T-helper 17 cell (primary cell): ENCODE measurements at places on chromosomes 6 and 20.

DNA sequence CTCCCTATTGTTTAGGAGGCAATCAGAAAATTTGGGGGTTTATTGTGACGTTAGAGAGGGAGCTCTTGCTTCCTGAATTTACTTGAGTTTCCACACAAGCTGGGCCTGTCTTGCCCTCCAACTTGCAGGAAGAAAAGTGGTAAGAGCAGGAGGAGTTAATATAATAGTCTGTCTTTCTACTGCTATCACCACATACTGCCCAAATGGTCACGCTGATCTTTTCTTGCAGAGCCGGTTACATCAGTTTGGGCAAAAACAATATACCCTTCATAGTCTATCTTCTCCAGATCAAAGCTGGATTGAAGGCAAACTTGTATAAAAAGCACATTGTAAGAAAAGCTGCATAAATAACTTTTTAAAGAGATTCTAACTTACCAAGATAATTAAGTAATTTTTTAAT is 46.3 kb upstream of the ECHDC1 start:
- no peak overlapping the region for H3K27ac ChIP-seq
- no peak overlapping the region for H3K4me3 ChIP-seq
- no peaks in the 10 kb centered on the region for H3K4me1 ChIP-seq
- no peak for DNase-seq
- H3K27me3 ChIP-seq, result peaks cover 6% of the 10 kb centered on the region

- no peak overlapping the region for H3K27ac ChIP-seq
- DNase-seq, result no peak
- H3K36me3 ChIP-seq, result no peaks in the 10 kb centered on the region
- H3K4me3 ChIP-seq, result no peak overlapping the region
- H3K27me3 ChIP-seq, result peaks cover 4% of the 10 kb centered on the region
These were observed 99.6 kb upstream of the DST start for GRCh38 chr6:56742122-56742791.

DNA sequence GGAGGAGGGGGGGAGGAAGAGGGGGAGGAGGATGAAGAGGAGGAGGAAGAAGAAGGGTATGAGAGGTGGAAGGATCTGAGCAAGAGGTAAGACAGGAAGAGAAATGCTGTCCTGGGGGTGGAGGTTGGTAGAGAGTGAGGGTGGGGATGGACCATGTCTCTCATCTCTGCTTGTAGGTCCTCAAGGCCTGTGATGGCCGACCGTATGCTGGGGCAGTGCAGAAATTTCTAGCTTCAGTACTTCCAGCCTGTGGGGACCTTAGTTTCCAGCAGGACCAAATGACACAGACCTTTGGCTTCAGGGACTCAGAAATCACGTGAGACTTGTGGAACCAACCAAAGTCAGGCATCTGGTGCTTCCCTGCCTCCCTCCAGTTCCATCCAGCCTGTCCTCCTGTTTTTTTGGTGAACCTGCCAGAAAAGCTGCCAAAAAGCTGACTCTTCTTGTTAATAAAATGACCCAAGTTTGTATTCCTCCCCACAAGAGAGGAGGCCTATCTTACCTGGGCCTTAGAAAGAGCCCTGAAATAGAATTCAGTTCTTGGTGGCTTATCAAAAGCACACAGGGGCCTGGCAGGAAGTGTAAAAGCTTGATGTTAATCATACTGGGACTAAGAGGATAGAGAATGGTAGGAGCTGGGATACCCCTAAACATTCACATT is 2.5 kb upstream of the C4A start:
- H3K4me3 ChIP-seq, result peak overlapping the region; percentile 36
- H3K36me3 ChIP-seq, result peaks cover 2% of the 10 kb centered on the region
- peaks cover 9% of the 10 kb centered on the region for H3K4me1 ChIP-seq
- DNase-seq, result no peak

DNA sequence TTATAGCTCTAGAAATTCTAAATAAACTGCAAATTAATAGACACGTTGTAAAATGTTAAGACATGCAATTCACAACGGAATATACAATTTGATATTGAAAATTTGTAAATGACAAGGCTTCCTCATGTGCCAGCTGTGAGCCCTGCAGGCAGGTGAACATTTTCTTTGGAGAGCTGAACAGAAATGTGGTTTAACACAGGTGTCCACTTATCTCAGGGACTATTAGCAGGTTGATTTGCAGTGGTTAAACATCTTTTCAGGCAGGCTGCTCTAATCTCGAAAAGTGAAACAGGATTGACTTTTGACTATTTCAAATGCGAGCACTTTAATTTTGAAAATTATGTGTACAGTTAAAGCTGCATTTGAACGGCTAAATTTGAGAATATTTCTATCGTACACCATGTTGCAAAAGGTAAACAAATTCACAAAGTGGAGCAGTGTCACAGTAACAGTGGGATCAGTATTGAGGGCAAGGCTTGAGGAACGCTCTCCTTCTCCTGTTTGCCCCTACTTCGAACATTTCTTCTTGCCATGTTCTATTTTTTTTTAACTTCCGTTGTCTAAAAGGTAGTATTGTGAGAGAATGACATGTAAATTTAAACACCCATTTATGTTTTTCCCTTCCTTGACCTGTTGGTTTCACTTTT is 210.8 kb downstream of the CDKAL1 start:
- H3K4me1 ChIP-seq, result peaks cover 13% of the 10 kb centered on the region
- H3K36me3 ChIP-seq, result peaks cover 11% of the 10 kb centered on the region
- H3K27me3 ChIP-seq, result no peaks in the 10 kb centered on the region
- H3K4me3 ChIP-seq, result no peak overlapping the region
- no peak overlapping the region for H3K27ac ChIP-seq

DNA sequence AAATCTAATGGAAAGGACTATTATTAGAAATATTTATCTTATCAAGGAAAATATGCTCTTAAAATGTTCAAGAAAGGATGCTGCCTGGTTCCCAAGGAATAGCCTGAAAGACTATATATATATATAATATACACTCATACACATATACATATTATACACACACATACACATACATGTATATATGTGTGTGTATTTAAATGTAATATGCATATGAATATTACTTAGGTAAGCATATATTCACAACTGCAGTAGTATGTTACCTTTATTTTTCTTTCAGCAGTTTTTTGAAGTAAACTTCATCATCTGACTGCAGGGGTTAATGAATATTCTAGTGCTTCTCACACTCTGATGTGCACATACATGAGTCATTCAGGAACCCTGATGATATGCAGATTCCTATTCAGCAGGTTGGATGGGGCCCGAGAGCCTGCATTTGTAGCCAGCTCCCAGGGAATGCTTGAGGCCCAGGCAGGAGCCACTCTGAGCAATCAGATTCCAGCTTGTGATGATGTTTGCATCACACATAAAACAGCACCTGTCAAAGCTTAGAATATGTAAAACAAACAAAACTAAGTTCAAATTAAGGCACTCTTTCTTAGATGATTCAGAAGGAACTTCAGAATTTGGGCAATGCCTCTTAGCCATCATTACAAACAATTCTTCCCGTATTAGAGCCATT is 16.1 kb downstream of the MYLK4 start:
- H3K4me3 ChIP-seq, result no peak overlapping the region
- H3K4me1 ChIP-seq, result no peaks in the 10 kb centered on the region
- DNase-seq, result no peak
- peaks cover 24% of the 10 kb centered on the region for H3K27me3 ChIP-seq
- H3K27ac ChIP-seq, result no peak overlapping the region

DNA sequence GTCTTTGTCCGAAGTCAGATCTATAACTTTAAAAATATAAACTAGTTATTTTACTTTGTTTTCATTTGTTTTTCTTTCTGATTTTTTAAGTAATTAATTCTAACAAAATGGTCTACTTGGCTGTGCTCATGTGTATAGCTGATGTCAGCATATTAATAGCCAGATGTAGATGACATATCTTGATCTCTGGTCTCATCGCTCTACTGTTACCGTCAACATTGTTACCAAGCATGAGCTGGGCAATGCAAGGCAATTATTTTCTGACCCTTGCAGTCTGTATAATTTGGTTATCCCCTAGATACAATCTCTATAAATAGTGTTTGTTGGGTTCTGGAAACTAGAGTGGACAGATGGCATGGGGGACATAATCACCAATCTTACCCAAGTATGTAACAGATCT is 151.6 kb upstream of the PTPRK start:
- H3K36me3 ChIP-seq, result no peaks in the 10 kb centered on the region
- no peaks in the 10 kb centered on the region for H3K4me1 ChIP-seq
- no peak overlapping the region for H3K27ac ChIP-seq
- H3K4me3 ChIP-seq, result no peak overlapping the region
- H3K27me3 ChIP-seq, result peaks cover 23% of the 10 kb centered on the region

DNA sequence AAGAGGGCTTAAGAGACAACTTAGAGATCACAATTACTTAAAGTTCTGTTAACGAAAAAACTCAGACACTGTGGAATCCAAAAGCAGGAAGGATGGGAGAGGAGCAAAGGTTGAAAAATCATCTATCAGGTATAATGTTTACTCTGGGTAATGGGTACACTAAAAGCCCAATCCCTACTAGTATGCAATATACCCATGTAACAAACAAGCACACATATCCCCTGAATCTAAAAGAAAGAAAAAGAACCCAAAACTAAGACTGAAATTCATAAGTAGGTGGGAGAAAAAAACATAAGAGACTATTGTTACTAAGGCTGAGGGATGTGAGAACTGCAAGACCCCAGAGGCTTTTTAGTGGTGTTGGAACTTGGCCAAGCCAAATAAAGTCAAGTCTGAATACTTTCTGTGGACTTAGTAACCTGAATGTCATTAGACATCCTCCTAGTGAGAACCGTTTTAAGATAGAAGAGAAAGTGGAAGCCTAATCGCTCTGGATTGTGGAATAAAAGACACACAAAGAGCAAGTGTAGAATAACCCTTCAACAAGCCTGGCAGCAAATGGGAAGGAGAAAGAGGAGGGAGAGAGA is 189.4 kb upstream of the RNF217 start:
- no peak for DNase-seq
- no peaks in the 10 kb centered on the region for H3K4me1 ChIP-seq
- H3K36me3 ChIP-seq, result no peaks in the 10 kb centered on the region

GRCh38 chr6:115733426-115733825 is 327.3 kb downstream of the FRK start:
- H3K36me3 ChIP-seq, result no peaks in the 10 kb centered on the region
- H3K27ac ChIP-seq, result no peak overlapping the region
- H3K4me1 ChIP-seq, result no peaks in the 10 kb centered on the region
- no peaks in the 10 kb centered on the region for H3K27me3 ChIP-seq

GRCh38 chr20:61044499-61044898 is 207.6 kb upstream of the CDH4 start:
- H3K27ac ChIP-seq, result no peak overlapping the region
- no peak for DNase-seq
- H3K4me3 ChIP-seq, result no peak overlapping the region
- no peaks in the 10 kb centered on the region for H3K4me1 ChIP-seq

DNA sequence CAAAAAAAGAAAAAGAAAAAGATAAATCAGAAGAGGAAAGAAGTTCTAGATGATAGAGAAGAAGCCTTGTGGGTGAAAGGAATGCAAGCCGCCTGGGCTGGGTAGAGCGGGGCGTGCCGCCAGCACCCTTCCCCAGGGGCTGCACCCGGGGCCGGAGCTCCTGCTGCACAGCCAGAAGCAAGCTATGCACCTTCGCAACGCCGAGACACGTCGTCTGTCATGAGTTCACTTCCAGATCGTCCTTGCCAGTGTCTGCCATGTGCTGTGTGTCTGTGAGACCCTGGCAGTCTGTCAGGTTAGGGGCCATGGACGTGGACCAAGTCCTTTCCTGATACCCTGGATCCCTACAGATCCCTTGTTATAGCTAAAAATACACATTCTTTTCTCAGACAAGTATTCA is 25.5 kb upstream of the ADRM1 start:
- H3K27me3 ChIP-seq, result no peaks in the 10 kb centered on the region
- no peak overlapping the region for H3K27ac ChIP-seq
- no peak for DNase-seq
- H3K4me1 ChIP-seq, result peaks cover 10% of the 10 kb centered on the region
- H3K4me3 ChIP-seq, result no peak overlapping the region

DNA sequence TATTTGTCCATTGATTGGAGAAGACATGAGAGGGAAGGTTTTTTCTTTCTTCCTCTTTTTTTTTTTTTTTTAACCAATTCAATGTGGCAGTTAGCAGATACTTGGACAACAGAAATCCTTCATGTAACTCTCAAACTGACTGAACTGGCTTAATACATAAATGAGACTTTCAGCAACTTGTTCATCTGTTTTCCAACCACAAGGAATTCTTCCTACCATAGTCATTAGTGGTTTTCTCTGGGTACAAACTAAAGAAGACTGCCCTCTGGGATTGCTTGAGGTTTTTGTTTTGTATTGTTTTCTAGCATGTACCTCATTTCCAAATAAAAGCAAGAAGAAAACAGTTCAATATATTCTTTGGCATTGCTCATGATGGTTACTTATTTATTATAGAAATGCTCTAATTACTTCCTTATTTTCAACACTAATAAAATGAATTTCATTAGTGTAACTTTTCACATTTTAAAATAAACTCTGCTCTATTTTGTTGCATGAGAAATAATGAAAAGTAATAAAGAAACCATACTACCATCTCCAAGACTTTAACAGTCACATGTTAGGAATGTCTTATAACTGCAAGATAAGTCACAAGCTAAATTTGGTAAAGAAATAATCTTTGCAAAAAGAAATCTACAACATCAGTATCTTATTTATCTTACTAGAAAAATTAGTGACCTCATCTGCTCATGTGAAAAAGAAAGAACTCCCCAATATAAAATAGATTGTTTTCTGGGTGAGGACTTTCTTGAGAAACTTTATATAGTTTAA is 52.0 kb downstream of the ME1 start:
- H3K27ac ChIP-seq, result no peak overlapping the region
- no peaks in the 10 kb centered on the region for H3K27me3 ChIP-seq
- no peak for DNase-seq
- no peaks in the 10 kb centered on the region for H3K36me3 ChIP-seq
- H3K4me1 ChIP-seq, result no peaks in the 10 kb centered on the region

GRCh38 chr6:165641672-165642156 is 21.3 kb downstream of the PDE10A start:
- no peak for DNase-seq
- no peak overlapping the region for H3K4me3 ChIP-seq
- no peaks in the 10 kb centered on the region for H3K36me3 ChIP-seq
- no peaks in the 10 kb centered on the region for H3K27me3 ChIP-seq
- H3K4me1 ChIP-seq, result no peaks in the 10 kb centered on the region

GRCh38 chr6:113442040-113442439 is 415.1 kb upstream of the MARCKS start:
- H3K36me3 ChIP-seq, result no peaks in the 10 kb centered on the region
- H3K4me3 ChIP-seq, result no peak overlapping the region
- no peaks in the 10 kb centered on the region for H3K4me1 ChIP-seq
- H3K27ac ChIP-seq, result no peak overlapping the region
